ENCODE measurements at places on chromosomes 3 and 15.
A peak's percentile ranks its signal among the peaks of the same experiment; 100 is the strongest.

DNA sequence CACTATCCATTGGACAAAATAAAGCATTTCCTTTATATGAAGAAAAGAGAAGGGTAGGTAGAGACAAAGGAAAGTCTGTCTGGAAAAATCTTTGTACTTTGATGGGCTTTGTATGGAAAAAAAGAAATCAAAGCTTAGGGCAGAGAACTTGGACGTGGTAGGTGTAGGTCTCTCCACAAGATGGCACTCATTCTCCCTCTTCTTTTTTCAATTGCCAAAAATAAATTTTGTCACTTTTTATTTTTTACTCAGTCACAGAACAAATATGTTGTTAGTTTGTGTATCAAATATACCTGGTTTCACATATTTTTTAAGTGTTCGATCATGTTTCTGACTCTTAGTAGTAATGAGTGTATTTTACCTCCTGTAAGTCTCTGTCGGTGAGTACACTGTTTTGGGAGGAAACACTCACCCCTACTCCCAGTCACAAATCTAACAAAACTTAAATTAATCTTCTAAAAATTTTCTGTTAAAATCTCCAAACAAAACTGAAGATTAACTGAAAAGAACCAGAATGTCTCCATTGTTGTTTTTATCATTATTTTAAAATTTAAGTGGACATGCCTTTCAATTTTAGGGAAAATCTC, 415.8 kb upstream of the GOLIM4 start:
- DNase-seq: peak; percentile 24

DNA sequence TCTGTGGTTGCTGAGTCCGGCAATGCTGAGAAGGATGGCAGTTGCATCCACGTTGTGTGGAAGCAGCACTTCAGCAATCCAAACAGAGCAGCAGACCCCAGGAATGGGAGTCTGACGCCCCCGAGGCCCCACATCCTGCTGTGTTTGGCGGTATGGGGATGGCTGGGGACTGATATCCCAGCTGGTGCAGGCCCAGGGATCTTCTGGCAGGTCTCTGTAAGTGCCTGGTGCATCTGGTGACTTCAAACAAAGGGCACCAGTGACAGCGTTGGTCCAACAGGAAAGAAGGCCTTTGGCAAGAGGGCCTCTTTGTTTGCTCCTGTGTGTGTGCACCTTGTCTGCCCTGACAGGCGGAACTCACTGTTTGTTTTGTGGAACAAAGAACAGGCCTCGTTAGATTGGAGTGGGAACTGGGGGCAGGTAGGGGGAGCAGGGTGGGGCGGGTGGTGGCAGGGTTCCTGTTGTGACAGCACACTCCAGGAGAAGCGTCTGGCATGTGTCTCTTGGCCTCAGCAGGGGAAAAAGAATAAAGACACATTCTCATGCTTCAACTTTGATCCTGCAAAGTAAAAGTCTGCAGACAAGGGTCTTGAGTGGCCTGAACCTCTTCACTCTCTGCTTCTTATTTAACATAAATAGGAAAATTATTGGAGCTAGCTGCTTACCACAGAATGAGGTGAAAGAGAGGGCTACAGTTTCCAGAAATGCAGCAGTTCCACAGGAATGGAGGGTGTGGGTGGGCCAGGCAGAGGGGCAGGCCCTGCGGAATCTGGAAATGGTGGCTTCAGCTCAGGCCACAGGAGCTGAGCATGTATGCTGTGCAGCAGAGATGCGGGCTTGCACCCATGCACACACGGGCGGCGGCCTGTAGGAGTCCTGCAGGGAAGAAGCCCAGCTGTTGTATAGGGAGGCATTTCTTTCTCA, 94.5 kb upstream of the MYZAP start:
- peak; percentile 82 for DNase-seq

DNA sequence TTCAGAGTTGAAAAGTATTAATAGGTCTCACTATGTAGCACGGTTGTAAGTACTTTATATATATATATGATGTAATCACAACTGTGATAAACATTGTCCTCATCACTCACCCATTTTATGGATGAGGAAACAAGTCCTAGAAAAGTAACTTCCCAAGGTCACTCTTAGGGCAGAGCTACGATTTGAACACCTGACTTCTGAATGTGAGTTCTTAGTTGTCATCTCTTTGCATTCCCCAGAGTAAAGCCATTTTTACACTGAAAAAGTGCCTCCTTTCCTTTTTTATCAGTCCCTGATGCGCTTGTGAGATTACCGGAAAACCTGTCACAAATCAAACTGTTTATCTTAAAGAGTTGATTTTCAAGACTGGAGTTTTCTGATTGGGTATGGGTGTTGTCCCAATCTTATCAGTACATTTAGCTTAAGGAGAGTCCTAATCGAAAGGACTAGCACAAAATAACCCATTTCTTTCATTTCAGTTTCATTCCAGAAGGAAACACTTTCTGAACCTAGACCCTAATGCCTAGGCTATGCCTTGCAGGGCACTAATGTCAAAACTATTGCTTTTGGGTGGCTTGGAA, 2.3 kb upstream of the EDEM1 start:
- DNase-seq: no peak

DNA sequence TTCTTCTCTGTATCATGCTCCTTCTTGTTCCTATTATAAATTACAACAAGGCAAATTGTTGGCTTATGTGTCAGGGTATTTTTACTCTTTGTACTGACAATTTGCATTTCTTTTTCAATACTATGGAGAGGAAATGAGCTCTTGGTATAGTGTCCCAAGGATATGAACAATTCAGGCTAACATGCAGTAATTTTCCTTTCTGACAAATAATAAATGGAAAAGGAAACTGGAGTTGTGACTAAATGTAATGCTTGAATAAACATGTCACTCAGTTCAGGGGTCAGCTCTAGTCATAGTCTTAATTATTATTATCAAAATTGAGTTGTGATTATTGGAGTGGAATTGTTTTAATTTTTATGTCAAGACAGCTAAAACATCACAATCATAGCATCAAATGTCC, 256.0 kb upstream of the ZPLD1 start:
- DNase-seq: no peak

- no peak for DNase-seq
These were observed 767 bp downstream of the WDR48 start for GRCh38 chr3:39052583-39052982.

- DNase-seq: peak; percentile 84
These were observed 45.7 kb downstream of the B3GNT5 start for GRCh38 chr3:183298701-183299153.

- DNase-seq: no peak
These were observed 297.8 kb downstream of the KCNH8 start for GRCh38 chr3:19446138-19446537.

DNA sequence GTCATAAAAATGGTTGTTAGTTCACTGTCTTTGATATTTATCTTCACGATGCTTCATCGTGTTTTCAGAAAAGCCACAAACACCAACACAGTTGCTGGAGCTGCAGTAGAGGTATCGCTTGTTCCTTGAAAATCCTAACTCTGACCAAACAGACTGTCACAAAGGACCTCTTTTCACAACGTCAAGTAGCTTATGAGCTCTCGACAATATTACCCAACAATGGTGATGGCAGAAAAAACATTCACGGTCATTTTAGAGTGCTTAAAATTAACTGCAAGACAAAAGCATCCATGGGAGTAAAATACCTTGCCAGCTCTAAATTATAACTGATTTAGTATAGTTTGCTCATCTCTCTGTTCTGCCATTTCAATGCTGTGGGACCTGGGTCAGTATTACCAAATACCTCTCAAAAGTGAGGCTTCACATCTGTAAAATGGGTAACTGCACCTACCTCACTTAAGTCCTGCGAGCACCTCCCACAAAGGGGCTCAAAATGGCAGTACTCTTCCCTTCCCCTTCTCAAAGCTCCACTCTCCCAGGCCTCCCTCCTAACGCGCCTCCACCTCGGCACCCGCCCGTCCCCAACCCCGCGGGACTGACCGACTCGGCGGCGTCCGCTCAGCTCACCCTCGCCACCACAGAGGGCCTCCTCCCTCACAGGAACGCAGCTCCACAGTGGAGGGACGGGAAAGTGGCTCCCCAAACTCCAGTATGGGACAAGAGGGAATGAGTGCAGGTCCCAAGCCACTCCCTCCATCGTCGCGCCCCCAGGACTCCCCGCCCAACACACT, 546 bp downstream of the TRIM59 start:
- DNase-seq: no peak

- peak; percentile 23 for DNase-seq
These were observed 29.5 kb downstream of the GLB1 start for GRCh38 chr3:33067484-33067883.

DNA sequence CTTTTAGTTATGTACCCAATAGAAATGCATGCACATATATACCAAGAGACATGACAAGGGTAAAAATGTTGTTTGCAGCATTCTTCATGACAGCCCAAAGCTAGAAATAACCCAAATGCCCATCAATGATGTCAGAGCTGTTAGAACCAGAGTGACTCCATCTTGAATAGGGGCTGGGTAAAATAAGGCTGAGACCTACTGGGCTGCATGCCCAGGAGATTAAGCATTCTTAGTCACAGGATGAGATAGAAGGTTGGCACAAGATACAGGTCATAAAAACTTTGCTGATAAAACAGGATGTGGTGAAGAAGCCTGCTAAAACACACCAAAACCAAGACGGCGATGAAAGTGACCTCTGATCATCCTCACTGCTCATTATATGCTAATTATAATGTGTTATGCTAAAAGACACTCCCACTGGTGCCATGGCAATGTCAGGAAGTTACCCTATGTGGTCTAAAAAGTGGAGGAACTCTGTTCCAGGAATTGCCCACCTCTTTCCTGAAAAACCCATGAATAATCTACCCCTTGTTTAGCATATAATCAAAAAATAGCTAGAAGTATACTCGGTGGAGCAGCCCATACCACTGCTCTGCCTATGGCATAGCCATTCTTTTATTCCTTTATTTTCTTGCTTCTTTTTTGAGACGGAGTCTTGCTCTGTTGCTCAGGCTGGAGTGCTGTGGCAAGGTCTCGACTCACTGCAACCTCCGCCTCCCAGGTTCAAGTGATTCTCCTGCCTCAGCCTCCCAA, 32.9 kb downstream of the ZBTB11 start:
- DNase-seq: no peak

DNA sequence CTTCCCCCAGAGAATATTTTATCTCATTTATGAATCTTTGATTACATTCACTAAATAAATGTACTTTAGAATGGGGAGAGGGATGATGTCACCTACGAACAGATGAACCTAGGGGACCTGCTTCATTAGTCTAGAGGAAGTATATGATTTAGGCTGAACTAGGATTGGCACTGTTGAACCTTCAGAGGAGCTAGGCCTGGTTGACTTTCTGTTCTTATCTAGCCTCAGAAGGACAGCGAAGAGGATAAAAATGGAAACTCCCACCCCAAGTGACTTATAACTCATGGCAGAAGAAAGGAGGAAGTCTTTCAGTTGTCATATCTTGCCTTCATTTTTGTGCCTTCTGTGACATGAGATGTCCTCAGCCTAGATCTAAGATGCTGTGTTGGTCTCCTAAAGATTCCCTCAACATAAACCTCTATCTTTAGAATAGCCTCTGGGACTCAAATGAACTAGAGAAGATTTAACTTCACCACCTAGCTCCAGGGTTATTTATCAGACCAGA, 42.6 kb downstream of the POLG start:
- DNase-seq: no peak

DNA sequence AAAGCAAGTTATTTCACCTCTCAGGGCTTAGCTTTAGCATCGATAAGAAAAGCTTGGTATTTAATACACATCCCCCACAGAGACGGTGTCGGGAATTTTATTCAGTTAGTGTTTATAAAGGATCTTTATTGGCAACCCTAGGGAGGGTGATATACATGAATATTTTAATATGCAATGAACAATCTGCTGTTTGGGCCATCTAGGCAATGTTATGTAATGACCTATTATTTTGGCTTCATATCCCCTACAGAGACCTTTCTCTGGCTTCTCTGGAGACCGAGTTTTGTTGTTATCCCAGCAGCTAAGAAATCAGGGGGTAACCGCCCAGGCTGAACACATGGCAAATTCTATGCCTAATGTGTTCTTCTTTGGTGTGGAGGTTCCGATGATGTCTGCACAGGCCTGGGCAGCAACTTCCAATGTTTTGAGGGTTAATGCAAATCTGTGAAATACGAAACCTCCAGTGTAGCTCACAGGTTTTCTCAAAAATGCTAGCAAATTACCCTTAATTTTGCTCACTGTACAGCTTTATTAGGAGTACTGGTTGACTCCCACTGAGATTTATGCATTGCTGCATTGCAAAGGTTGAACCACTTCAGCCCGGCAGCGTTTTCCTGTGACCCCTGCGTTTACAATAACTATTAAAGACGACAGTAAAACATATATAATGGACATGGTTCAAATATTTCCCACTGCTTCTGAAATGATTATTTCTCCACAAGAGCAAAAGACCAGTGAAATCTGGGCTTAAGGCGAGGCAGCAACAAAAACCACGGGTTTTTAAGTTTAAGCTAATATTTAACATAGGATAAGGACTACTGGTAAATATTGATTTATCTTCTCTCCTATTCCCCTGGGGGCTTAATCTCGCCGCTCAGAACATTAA, 298.3 kb upstream of the NR2E3 start:
- DNase-seq: no peak

GRCh38 chr3:106628407-106628806, 748.8 kb upstream of the CCDC54 start:
- DNase-seq: no peak

GRCh38 chr15:52331490-52332240, 36.1 kb upstream of the MYO5C start:
- DNase-seq: peak; percentile 62

- no peak for DNase-seq
These were observed 229.3 kb downstream of the MCTP2 start for GRCh38 chr15:94460624-94461023.

DNA sequence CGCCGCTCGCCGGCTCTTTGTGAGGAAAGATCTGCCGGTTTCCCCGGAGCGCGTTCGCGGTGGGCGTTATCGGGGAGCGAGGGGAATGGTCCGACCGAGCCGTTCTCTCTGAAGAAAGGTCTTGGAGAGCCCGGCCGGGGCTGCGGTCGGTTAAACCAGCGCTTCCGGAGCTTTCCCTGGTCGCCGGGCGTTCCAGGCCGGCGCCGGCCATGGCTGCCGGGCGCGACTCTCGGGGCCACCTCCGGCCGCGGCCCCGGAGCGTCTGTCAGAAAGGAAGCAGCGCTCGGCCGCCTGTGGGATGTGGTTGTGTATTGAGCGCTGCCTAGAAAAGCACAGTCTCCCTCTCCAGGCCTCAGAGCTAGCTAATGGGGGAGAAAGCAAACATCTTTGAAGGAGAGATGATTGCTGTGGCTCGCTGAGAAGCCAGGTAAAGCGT, 731 bp downstream of the FYTTD1 start:
- peak; percentile 86 for DNase-seq

DNA sequence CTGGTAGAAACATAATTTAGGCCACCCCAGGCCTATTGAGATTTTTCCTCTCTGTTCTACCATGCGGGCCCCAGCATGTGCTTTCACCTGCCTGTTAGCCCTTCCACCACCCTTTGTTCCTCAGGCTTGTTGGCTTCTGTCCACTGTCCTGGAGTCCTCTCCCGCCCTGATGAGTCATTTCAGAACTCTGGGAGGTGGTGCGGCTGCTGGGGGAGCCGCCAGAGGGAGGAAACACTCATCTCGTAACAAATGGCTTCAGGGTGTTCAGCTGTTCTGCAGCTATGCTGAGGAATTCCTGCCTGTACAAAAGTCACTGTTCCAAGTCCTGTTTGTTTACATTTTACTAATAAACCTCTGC, 36.3 kb downstream of the LRTM1 start:
- DNase-seq: peak; percentile 74

GRCh38 chr15:77826006-77826695, 193.4 kb upstream of the LINGO1 start:
- DNase-seq: peak; percentile 58

GRCh38 chr15:40430271-40430805, 10.4 kb upstream of the BAHD1 start:
- DNase-seq: peak; percentile 55
